Glomerular endothelial cell (primary cell): ENCODE measurements at places on chromosomes 2 and 18. TPM values are rescaled to one million over a fixed set of nuclear protein-coding genes. Genes with fewer than 3 reads are reported as not detected.
A peak's percentile ranks its signal among the peaks of the same experiment; 100 is the strongest.

DNA sequence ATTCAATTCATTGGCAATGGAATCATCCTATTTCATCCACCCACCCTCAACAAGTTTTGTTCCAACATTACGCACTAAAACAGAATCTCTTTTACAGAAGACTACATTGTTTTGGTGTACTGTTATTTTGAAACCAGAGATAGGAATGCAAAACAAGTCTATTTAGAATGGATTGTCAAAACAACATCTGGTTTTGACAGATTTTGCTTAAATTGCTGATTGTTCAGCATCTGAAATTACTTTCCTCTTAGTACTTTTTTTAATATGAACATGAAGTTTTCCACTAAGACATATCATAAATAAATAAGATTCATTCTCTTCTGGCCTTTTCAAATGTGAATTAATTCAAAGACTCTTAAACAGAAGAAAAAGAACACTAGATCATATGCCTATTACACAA is 323.9 kb upstream of the TFPI start:
- DNase-seq: no peak

DNA sequence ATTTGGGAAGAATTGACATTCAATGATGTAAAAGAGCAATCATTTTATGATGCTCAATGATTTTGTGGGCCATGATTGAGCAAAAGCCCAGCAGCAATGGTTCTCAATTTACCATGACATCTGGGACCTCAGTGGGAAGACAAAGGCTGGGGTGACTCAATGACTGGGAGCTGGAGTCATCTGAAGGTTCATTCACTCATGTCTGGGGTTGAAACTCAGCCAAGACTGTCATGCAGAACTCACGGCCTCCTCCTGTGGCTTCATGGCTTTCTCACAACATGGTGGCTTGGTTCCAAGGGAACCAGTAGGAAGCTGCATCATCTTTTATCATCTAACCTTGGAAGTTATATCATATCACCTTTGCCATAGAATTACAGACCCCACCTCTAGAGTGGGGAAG is 45.1 kb upstream of the CD226 start:
- no peak for DNase-seq

GRCh38 chr18:75290737-75291358 is 80.3 kb downstream of the TSHZ1 start:
- DNase-seq: no peak

- no peak for DNase-seq
These were observed 98.3 kb downstream of the GRB14 start for GRCh38 chr2:164523009-164523408.

DNA sequence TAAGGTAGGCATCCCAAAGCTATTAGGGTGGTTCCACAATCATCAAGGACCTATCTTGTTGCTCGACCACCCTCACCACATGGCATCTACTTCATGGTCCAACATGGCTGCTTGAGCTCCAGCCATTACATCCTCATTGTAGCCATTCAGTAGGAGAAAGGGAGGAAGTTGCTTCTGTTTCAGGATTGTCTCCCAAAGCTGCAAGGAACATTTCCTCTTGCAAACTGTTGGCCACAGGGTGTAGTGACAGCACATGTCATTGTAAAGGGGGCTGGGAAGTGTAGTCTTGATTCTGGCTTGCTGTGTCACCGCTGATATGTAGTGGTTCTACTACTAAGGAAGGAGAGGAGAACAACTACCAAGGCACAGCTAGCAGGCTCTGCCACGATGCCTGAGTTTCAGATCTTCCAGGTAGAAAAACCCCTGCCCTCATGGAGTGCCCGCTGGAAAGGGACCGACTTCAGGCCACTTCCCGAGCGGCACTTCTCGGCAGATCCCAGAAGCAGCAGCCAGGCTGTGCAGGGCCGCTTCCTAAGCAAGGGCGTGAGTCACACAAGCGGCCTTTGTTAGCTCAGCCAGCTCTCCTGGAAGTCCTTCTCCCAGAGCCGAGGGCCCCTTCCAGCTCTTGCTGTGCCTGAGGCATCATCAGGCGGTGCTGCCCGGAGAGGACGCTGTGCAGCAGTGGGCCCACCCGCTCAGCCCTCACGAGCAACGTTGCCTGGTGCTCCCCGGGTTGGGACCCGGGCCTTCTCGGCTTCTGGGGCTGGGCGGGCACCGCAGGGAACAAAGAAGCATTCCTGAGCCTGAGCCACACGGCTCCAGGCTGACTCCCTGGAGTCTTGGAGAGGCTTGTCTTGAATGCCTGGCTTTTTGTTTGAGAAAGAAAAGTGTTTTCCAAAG is 58.2 kb downstream of the HS6ST1 start:
- DNase-seq: peak; percentile 44

DNA sequence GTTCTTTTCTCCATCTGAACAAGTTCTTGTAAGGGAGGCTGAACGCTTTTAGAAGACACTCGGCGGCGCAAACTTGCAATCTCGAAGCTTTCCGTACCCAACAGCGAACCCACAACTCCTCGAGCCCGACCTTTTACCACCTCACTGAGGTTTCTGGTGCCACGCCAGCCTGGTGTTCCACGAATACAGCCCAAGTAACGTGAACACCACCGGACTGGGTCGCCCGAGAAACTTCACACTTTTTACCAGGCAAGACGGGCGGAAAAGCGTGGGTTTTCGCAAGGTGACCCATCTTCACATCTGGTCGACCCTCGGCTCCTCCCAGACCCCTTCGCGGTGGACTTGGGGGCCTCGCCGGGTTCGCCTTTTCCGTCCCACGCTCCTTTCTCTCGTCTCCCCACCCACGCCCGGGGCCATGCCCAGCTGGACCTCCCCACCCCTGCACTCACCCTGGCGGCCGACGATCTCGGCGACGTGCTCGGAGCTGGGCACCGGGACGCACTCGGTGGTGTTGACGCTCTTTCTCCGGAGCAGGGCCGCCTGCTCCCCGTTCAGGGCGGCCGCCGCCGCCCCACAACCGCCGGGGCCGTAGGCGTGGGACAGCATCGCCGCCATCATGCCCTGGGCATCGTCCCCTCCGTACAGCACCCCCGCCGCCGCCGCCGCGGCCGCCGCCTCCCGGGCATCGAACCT is 1.2 kb downstream of the MEX3C start:
- DNase-seq: no peak

DNA sequence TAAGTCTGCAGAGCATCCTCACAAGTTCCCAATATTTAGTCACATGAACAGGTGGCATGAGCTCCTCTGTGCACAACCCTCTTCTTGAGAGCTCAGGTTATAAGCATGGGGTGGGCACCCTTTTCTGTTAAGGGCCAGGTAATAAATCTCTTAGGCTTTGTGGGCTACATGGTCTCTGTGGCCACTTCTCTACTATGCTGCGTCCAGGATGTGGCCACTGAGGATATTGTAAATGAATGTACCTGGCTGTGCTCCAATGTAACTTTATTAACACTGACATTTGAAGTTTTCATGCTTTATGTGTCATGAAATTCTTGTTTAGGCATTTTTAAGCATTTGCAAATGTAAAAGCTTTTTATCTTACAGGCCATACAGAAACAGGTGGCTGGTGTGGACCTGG is 116.8 kb upstream of the ST6GAL2 start:
- no peak for DNase-seq

DNA sequence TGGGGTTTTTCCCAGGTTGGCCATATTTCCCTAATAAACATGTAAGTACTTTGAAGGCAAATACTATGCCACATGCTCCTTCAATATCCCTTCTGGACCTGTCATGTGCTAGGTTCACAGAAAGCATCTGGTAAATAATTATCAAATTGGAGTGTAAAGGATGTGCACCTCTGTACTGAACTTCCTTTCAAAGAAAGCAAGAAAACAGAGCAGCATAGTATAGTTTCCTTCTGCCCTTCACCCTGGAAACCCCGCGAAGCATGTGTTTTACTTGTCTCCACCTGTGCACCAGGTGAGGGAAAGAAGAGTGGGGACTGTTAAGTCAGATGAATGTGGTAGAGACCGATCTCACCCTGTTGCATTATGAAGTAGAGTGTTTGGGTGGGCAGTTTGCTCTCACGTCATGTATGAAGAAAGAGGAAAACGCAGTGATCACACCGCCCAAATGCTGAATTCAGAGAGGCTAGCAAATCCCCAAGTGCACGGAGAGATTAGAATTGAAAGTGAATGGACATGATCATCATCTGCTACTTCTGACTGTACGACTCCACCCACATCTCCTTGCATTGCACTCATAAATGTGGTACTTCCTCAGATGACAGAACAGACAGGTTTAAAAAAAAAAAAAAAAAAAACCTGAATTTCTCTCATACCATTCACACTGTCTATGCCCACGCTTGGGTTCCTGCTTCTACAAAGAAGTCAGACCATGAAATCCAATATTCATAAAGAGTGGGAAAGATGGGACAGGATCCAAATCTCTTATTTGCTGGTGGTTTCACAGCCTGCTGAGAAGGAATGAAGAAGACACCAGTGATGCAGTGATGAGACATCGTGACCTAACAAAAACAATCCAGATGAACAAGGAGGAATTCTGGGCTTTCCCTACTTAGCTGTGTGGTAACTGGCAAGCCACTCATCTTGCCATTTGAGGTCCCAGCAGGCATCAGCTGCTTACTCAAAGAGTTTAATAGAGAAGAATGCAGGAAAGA is 448.6 kb downstream of the BCL11A start:
- no peak for DNase-seq

DNA sequence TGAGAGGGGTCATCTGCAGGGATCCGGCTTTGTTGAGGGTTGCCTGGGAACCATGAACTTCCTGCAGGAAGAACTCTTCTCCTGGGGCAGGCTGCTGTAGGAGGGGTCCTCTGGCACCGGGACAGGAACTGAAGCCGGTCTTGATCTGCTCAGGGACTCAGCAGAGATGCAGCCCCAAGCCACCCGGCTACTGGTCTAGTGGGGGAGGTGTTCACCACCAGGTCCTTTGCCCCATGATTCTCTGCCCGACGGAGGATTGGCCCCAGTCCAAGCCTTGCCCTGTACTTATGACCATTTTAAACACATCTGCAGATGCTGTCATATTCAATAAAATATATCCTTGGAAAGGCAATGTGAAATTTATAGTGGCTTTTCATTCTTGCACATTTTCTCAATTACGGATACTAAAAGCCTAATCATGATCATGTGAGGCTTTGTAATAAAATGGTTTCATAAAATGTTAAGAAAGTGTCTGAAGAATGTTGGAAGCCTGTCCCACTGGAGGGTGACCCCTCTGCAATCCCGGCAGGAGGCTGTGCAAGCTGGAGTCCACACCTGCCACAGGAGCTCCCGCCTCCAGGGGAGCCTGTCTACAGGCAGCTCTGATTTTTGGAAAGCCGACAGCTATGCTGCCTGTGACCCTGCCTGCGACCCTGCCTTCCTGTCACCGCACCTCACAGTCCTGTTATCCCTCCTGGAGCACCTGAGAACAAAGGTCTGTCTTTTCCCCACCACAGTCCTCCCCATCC is 98.8 kb upstream of the TAF1B start:
- DNase-seq: no peak

GRCh38 chr18:39425172-39425850 is 1859.7 kb upstream of the CELF4 start:
- DNase-seq: no peak

- no peak for DNase-seq
These were observed 7.9 kb upstream of the CCBE1 start for GRCh38 chr18:59705145-59705544.

The POTEE gene
- total RNA-seq: not detected in 2 replicates

The FARSB gene
- total RNA-seq: 12.9 and 15.3 TPM in 2 replicates

The MBP gene
- total RNA-seq: 14.1 and 17.1 TPM in 2 replicates

The SLC14A1 gene
- 0.34 and 0.53 TPM in 2 replicates for total RNA-seq

The ALKAL2 gene
- total RNA-seq: 0.93 TPM in 1 of 2 replicates, not detected in the other

The SERPINB2 gene
- total RNA-seq: 10.5 and 33.7 TPM in 2 replicates
